ENCODE measurements at places on chromosomes 3 and 15.

GRCh38 chr3:23519314-23520208 lies 286.2 kb upstream of the UBE2E1 start:
- DNase-seq, result no peak

DNA sequence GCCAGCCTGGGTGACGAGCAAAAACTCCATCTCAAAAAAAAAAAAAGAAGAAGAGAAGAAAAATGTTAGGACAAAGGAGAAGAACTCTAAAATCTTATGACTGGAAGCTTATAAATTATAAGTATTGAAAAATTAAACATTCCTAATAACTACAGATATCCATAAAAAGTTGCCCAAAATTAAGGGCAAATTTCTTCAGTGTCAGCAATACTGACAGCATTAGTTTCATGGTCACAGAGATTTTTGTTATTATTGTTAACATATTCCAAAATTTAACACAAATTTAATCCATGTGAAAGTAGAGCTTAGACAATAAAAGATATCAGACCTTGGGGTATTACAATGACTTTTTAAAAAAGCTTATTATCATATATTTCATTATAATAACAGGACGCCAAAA lies 74.1 kb downstream of the NR2F2 start:
- DNase-seq, result no peak

DNA sequence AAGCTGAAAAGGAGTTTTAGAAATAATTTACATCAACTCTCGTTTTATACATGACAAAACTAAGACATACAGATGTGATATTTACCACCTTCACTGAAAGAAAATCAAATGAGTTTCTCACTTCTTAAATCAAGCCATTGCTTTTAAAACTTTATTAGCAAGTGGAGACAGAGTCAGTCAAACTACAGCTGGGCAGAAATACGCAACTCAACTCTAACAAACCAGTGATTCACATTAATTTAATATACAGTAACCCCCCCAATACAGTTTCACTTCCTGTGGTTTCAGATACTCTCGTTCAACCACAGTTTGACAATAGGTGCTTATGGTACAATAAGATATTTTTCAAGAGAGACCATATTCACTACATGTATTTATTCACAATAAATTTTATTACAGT lies 477.1 kb downstream of the MAGI1 start:
- DNase-seq, result no peak

GRCh38 chr3:107543666-107544065 lies 20.9 kb downstream of the BBX start:
- DNase-seq, result no peak

- DNase-seq, result no peak
Measured at GRCh38 chr3:103601666-103602065, 1166.9 kb downstream of the ZPLD1 start.

GRCh38 chr3:16174026-16174355 lies 489 bp upstream of the GALNT15 start:
- DNase-seq, result no peak

- DNase-seq, result peak; percentile 86
Measured at GRCh38 chr3:146189519-146190173, 28.7 kb upstream of the PLOD2 start.

GRCh38 chr15:85024509-85025336 lies 43.1 kb downstream of the PDE8A start:
- DNase-seq, result no peak

DNA sequence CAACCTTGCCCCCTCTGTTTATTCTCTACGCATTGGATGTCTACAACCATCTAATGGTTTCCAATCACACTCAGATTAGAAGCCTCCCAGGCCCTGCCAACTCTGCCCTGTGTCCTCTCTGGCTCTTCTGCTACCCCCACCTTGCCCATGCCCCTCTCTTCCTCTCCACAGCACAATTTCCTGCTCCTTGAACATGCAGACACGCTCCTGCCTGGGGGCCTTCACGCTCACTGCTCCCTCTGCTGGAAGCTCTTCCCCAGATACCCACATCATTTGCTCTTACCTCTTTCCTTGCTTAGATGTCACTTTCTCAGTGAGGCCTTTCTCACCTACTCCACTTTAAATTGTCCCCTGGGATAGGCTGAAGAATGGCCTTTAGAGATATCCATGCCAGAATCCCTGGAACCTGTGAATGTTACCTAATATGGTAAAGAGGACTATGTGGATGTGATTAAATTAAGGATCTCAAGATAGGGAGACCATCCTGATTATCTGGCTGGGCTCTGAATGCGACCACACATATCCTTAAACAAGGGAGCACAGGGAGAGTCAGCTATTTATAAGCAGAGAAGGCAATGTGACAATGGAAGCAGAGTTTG lies 9.9 kb downstream of the KY start:
- peak; percentile 31 for DNase-seq

GRCh38 chr3:14162178-14162577 lies 16.2 kb downstream of the XPC start:
- DNase-seq, result no peak

DNA sequence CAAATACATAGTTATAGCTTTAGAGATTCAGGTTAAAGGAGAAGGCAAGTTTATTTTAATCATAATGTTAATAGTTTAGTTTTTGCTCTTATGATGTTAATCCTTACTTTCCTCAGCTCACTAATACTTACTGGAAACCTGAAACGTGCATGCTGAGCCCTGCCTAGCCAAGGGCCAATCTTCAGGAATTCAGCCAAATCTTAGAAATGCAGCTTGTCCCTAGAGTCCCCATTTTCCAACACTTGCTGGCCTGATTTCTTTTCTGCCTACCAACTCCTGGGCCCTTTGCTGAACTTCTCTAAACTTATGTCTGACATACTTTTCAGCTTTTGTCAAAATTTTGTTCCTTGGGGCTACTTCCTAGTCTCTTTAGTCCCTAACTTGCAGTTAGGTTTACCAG lies 22.8 kb downstream of the BCHE start:
- no peak for DNase-seq

DNA sequence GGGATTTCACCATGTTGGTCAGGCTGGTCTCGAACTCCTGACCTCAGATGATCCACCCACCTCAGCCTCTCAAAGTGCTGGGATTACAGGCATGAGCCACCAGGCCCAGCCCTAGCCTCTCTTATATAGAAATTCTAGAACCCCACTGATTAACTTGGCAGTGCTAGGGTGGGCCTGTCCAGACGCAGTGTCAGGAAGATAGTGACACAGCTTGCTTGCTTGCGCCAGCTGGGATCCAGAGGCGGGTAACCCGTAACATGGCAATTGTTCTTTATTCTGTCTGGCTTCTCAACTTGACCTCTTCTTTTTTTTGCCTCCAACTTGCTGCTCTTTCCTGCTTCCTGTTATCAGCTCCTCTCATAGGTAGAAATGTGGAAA lies 16.2 kb downstream of the CEP19 start:
- no peak for DNase-seq

- peak; percentile 92 for DNase-seq
Measured at GRCh38 chr3:186882881-186883685, 40.6 kb downstream of the ADIPOQ start.

DNA sequence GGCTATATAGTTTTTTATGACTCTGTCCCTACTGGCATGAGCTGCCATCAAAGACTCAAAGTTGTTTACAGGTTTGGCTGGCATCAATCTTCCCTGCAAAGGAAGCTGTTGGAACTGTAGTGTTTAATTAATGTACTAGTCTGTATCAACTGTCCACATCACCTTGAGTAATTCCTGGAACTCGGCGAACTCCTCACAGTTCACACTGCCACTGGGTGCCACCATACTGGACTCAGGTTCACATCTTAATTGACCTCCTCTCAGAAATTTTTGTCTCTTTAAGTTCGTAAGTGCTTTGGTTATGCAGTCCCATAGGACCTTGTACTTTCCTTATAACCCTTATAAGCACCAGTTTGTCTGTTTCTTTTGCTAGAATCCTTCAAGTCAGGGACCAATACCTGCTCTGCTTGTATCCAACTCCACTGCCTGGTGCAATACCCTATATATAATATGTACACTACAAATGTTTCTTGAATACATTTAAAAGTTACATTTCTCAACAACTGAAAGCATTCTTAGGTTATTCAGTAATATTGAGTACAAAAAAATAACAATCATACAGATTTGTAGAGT lies 3.2 kb downstream of the HIGD1A start:
- DNase-seq, result no peak

- DNase-seq, result no peak
Measured at GRCh38 chr15:58451826-58452225, 20.0 kb downstream of the LIPC start.

DNA sequence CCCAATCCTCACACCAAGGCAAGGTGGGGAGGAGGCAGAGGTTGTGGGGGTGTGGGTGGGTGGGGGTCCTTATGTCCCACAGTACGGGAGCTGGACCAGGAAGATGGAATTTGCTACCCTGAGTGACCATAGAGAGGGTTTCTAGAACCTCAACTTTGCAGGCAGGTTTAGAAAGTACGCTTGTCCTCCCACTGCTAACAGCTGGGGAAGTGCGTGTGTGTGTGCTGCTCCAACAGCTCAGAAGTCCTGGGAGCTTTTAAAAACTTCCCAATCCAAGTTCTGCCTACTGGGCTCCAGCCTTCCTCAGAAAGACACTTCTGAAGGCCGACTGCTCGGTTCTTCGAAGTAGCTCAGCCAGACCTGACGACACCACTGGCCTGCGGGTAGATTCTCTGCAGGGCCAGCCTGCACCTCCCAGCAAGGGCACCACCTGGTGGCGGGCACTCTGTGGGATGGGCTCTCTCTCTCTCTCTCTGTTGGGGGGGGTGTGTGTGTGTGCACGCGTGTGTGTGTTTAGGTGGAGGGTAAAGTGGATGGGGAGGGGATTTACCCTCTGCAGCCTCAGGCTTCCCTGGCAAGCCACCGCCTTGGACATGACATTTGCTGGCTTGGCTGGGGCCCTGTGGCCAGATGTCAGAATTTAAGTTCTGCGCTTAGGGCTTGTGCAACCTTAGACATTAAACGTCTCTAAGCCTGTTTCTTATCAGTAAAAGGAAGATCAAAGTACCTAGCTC lies 15.6 kb downstream of the TMEM158 start:
- peak; percentile 79 for DNase-seq

GRCh38 chr15:68615301-68615700 lies 36.5 kb downstream of the CORO2B start:
- no peak for DNase-seq

DNA sequence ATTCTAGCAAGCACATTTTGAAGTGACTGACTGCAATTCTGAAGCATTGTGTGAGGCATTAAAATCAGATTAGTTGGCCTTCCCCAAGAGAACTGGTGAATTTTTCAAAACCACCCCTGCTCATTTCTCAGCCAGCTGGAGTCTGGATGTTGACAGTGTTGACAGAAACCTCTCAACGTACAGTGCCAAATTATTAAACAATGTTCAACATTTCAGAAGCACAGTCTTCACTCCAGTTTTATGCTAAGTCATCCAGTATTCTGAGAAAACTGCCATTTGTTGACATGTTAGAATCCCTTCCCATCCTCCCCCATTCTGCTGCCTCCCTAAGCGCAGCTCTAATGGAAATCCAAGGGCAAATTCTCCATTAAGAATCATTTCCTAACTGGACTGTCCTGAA lies 369.3 kb upstream of the TRIM42 start:
- no peak for DNase-seq

DNA sequence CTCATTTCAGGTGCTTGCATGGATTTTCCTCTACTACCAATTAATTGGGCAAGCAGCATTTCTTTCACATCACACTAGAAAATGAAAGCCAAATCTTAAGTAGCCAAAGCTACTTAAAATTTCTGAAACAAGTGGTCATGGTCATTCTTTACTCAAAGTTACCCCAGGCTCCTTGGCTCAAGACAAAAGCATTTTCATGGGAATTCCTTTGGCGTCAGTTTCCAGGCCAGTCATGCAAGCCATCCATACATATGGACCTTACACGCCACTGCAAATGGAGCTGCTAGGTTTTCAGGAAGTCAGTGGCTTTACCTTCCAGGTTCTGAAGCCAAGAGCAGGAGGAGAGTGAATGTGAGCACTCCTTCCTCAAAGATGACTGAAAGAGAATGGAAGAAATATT lies 83.7 kb upstream of the IL12A start:
- no peak for DNase-seq

DNA sequence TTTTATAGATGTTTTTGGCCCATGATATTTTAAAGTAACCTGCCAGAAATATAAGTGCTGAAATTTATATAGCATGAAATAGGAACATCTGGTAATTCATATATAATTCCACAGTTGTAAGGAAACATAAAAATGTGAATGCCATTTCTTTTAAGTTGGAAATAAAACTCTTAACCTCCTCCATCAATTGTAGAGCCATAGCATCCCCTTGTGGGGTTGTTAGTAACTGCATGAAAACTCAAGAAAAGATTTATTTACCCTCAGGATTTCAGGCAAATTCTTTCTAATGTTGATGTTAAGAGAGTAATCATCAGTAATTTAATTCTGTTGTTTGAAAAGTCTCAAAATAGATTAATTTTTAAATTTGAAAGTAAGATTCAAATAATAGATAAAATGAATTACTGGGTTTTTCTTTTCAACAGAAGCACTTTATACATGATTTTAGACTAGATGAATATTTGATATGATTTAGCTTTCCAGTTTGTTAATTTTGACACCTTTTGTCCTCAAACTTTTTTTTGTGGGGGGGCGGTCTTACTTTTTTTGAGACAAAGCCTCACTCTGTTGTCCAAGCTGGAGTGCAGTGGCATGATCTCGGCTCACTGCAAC lies 74.7 kb downstream of the RASA2 start:
- DNase-seq, result peak; percentile 35

DNA sequence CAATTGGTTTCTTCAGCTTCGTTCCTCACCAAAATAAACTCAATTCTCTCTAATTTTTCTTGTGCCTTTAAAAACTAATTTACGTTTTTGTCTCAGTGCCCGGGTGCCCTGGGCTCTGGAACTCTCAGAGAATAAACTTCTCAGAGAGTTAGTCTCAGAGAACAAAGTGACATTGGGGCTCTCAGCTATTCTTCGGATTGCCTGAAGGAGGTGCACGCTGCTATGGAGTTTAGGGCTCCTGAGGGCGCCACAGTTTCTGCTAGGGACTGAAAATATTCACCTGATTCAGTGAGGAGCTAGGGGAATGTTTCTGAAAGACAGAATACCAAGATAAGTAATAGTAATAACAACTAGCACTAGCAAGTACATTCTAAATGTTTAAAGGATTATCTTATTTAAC lies 22.7 kb downstream of the ZIC4 start:
- no peak for DNase-seq

DNA sequence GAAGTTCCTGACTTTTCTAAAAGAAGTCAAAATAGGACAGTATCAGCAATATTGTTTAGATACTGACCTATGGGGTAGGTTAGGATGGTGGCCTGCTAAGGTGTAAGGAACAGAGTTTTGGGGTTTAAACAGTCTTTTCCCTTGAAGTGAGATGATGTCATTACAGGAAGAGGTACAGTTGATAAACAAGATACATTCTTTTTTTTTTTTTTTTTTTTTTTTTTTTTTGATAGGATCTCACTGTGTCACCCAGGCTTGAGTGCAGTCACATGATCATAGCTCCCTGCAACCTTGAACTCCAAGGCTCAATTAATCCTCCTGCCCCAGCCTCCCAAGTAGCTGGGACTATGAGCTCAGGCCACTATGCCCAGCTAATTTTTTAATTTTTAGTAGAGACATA lies 33.3 kb downstream of the SLC25A36 start:
- DNase-seq, result no peak
